ENCODE measurements at places on chromosomes 1 and 21.
A peak's percentile ranks its signal among the peaks of the same experiment; 100 is the strongest.

DNA sequence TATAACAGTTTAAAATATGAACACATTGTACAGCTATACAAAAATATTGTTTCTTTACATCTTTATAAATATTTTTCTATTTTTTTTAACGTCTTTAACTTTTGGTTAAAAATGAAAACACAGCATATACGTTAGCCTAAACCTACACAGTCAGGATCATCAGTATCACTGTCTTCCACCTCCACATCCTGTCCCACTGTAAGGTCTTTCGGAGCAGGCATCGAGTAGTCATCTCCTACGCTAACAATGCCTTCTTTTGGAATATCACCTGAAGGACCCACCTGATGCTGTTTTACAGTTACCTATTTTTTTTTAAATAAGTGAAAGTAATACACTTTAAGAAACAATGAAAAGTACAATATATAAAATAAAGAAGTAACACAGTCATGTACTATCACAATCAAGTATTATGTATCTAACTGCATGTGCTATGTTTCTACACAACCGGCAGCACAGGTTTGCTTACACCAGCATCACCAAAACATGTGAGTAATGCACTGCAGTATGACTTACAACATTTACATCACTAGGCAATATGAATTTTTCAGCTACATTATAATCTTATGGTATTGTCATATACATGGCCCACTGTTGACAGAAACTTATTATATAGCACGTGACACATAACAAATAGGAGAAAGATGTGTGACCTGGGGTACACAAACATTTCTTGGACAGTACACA lies 254.4 kb downstream of the AKT3 start:
- no peak for DNase-seq

DNA sequence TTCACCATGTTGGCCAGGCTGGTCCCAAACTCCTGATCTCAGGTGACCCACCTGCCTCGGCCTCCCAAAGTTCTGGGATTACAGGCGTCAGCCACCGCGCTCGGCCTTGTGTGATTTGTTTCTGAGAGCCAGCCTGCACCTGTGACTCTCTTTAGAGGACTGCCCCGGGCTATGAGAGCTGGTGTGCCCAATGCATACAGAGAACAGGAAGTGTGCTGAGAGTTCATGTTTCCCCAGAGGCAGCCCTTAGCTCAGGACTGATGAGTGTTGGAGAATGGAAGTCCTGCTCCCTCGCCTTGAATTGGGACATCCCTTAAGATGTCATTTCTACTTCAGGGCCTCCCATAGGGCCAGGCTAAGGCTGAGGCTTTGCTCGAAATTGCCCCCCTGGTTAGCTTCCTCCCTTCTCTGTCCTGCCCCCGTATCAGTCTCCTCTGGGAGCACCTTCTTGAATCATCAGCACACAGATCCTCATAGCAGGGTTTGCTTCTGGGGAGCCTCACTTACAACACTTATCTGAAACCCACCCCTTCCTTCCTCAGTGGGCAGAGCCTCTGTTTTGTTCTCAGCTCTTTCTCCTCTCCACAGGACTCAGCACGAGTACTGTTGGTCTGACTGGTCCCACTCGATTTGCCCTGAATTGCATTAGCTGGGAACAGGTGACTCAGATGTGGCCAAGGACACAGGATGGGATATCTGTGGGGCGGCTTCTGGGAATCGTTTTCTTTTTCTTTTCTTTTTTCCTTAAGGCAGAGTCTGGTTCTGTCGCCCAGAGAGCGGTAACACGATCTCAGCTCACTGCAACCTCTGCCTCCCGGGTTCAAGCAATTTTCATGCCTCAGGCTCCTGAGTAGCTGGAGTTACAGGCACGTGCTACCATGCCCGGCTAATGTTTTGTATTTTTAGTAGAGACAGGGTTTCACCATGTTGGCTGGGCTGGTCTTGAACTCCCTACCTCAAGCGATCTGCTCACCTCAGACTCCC lies 80.1 kb downstream of the UBIAD1 start:
- DNase-seq: no peak

DNA sequence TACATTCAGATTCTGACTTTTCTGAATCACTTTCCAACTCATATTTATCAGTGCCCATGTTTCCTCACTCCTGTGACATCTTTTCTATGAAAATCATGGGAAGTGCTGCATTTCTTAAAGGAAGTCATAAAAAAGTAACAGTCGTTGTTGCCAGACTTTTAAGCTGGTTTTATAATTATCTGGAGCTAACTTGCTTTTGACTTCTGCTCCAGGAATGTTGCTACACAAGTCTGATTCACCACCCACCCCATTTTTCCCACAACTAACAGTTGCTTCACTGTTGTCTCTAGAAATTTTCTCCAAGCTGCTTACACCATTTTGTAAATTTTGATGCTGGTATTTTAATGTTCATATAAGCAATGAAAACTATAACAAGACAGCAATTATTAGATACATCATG lies 12.2 kb downstream of the FCRLB start:
- peak; percentile 61 for DNase-seq

DNA sequence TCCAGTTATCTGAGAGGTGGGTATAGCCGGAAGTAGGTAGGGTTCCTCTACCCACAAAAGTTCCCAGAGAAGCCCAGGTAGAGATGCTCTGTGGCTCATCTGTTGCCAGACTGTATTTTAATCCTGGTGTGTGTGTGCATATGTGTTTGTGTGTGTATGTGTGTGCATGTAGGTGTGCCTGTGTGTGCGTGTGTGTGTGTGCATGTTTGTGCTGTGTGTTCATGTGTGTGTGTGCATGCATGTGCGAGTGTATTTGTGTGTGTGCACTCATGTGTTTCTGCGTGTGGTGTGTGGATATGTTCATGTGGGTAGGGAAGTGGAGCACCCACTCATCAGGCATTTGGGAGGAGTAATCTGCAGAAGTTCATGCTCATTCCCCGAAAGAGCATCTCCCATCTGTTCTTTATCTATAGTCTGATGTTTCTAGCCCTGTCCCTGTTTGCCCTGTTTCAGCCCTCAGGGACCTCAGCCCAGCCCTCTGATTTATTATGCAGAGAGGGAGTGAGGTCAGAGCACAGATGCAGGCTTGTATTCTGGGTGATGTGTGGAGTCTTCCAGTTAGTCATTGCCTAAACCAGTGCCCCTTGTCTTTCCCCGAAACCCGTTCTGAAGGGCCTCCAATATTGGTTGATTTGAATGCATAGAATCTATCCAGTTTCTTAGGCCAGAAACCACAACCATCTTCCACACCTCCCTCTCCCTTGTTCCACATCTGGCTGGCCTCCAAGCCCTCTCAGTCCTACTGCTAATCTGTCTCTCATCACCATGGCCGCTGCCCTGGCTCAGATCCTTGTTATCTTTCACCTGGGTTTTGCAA lies 69.1 kb downstream of the DISC1 start:
- DNase-seq: no peak

DNA sequence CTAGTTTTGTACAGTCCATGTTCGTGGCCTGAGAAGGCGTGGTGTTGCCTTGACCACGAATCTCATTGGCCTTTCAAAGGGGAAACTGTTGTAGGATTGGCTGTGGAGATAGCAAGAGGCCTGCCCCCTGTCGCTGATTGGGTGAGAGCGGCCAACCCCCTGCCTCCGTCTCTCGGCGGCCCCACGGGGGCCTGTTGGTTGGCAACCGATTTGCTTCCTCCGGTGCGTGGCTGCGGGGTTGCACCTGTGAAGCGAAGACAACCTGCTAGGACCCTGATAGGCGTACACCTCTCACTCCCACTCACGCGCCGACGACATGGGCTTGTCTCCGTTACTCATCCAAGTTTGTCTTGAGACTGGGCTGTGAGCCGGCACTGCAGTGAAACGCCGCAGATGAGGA lies at the start of gene UBE2U:
TSS of gene UBE2U (plus strand) at position 204 of the 400 bp plus-strand sequence. CDS start 428 bp downstream, outside the sequence.
- DNase-seq: no peak

GRCh38 chr1:10132316-10132715 lies 78.1 kb upstream of the KIF1B start:
- DNase-seq: no peak

GRCh38 chr1:29264773-29265389 lies 28.6 kb downstream of the PTPRU start:
- no peak for DNase-seq

DNA sequence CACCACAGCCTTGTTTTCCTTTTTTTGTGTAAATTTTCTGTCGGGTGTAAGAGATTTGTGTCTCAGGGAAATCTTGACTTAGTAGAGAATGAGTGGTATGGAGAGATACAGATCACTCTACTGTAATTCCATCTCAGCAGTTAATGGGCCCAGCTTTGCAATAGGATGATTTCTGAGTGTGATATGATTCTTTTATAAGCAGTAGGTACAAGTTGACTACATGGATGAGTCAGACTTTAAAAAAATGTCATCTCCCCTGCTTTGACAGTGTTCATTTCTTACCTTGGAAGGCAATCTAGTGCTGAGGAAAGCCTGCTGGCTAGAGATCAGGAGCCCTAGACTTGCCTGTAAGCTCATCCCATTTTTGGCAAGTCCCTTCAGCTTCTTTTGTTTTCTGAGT lies 261.9 kb downstream of the RYR2 start:
- no peak for DNase-seq

DNA sequence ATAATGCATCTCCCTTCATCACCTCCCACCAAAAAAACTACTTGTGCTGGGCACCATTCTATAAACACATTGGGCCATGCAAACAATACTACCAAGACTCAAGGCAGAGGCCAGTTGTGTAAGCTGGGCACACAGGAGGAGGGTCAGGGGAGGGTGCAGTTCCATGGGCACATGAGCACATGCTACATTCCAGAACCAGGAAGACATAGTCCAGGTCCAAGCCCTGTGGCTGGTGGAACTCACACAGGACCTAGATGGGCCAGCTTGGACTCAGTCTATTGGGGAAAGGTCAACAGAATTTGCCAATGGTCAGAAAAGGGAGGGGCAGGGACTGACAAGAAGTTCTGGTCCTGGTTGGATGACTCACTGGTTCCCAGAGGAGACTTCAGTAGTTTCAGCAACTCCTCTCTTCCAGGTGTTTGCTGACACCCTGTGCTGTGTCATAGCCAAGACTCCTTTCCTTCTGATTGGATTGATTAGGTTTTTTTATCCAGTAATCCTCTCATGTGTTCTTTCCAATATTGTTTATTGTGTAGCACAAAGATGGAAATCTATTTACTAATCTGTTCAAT lies 249.7 kb downstream of the C1orf94 start:
- no peak for DNase-seq

GRCh38 chr1:182952677-182953444 lies at the start of gene SHCBP1L:
Gene SHCBP1L, minus strand, starts transcription at chr1:182953166. Its CDS starts 33 bp downstream, at chr1:182953133.
- DNase-seq: no peak

- no peak for DNase-seq
Measured at GRCh38 chr1:59242370-59242769, 54.5 kb upstream of the FGGY start.

- no peak for DNase-seq
Measured at GRCh38 chr1:209367061-209367772, 216.3 kb upstream of the CAMK1G start.

DNA sequence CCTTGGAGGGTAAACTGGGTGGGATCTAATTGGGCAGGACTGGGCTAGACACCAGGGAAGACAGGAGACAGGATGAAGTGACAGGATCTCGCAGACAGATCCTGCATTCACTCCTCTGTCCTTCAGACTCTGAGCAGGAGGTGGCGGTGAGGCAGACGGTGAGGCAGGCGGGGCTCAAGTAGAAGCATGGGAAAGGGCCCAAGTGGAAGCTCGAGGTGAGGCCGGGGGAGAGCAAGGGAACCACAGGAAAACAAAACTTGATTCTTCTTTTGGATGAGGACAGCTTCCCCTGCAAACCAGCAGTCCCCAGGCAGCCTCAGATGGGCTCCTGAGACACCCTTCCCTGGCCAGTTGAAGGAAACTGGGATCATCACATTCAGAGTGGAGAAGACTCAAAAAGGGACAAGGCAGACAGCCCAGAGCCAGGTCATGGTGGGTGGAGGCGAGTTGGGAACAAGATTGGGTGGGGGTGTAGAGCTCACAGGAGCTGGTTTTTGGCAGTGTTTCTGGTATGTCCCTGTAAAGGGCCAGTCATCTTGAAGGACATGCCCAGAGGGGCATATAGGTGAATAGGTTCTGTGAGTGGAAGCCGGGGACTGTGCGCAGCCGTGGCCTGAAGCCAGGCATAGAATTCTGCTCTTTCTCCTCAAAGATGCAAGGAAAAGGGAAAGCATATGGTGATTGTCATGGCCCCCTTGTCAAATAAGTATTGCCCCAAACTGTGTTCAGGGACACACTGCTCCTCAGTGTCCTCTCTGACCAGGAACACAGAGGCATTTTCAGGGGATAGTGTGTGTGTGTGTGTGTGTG lies 18.0 kb downstream of the INKA2 start:
- no peak for DNase-seq

GRCh38 chr1:118974661-118975060 lies 13.5 kb downstream of the TBX15 start:
- DNase-seq: no peak

DNA sequence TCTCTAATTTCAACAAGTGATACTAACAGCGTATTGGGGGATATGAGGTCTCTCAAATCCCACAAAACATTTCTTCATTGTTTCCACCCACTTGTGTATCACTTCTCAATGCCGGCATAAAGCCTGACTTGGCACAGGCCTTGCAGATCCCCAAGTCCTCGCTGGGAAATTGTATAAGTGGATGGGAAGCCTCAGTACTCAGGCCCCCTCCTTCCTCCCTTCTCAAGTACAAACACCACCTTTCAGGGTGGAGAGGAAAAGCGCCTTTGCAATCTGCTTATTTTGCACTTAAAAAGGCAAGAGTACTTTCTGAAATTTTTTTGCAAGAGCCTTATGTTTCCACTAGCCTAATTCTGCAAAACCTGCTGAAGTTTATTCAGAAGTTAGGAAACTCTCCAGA lies 25.8 kb upstream of the KLHDC8A start:
- no peak for DNase-seq

GRCh38 chr21:17201741-17202260 lies 311.0 kb upstream of the CXADR start:
- DNase-seq: no peak

DNA sequence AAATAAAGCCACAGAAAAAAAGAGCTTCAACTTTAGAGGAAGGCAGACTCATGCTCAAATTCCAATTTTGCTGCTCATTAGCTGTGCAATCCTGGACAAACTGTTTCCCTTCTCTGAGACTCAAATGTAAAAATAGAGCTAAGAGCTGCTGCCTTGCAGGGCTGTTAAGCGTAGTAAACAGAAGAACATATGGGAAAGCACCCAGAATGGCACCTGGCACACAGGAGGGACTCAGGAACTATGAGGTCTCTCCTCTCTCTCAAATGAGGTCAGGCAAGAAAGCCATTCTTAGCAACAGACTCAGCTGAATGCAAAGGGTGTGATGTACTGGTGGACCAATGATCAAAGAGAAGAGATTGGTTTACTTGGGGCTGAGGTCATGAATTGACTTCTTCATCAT lies 61.3 kb downstream of the TRABD2B start:
- DNase-seq: no peak

- peak; percentile 10 for DNase-seq
Measured at GRCh38 chr21:32726839-32727686, 750 bp downstream of the SYNJ1 start.
